Astrocyte (in vitro differentiated cells and primary cell): ENCODE measurements at places on chromosomes 6 and 20.

- no peak for DNase-seq
Measured at GRCh38 chr20:63955281-63955826, 862 bp downstream of the UCKL1 start.

DNA sequence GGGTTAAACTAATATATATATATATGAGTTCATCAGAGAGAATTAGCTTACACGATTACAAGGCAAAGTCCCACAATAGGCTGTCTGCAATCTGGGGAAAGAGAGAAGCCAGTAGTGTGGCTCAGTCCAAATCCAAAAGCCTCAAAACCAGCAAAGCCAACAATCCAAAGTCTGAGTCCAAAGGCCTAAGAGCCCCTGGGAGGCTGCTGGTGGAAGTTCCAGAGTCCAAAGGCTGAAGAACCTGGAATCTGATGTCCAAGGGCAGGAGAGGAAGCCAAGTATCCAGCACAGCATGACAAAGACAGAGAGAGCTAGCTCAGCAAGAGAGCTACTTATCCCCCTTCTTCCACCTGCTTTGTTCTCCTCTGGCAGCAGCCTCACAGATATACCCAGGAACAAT lies 274.7 kb upstream of the ID4 start:
- DNase-seq = no peak

DNA sequence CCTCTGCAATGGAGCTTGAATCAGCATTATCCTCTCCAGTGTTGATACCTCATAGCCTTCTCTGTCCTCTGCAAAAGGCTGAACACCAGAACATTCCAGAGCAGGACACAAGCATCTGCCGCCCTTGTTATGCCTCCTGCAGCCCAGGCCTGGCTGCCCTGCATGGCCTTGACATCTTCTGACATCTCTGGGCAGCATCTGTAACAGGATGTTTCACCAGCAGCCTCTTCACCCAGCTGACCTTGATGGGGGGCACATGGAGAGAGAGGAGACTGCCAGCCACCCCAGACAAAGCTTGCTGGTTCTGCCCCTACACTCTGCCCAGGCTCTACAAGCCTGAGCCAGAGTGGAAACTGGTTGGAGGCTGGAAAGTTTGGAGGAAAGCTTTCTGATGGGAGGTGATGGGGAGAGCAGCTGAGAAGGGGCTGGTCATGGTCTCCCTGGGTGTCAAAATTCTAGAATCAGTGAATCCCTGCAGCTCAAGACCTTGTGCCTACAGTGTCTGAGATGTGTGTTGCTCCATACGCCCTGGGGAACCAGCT lies 145.1 kb downstream of the MRPL14 start:
- no peak for DNase-seq

- no peak for DNase-seq
Measured at GRCh38 chr6:128367437-128367836, 153.0 kb downstream of the PTPRK start.
